ENCODE measurements at places on chromosomes 7 and 10.
A peak's percentile ranks its signal among the peaks of the same experiment; 100 is the strongest.

DNA sequence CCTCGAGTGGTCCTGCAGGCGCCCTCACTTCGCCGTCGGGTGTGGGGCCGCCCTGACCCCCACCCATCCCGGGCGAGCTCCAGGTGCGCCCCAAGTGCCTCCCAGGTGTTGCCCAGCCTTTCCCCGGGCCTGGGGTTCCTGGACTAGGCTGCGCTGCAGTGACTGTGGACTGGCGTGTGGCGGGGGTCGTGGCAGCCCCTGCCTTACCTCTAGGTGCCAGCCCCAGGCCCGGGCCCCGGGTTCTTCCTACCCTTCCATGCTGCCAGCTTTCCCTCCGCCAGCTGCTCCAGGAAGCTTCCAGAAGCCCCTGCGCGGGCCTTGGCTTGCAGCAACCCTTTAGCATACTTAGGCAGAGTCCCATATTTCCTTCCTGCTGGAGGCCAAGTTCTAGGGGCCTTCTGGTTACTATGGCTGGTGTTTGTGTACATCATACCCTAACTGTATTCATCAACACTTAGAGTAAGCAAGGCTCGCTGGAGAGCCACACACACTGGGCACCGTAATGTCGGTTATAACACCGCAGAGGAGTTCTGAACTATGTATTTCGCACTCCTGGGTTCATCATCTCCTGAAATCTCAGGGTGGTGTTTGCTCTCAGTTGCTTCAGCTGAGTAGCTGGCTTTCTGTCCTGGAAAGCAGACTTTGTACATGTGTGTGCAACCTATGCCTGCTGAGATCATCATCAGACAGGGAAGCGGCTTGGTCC, 471 bp downstream of the MGMT start:
- no peak for DNase-seq

GRCh38 chr10:14588084-14588937, 186.4 kb downstream of the FAM107B start:
- peak; percentile 93 for DNase-seq

DNA sequence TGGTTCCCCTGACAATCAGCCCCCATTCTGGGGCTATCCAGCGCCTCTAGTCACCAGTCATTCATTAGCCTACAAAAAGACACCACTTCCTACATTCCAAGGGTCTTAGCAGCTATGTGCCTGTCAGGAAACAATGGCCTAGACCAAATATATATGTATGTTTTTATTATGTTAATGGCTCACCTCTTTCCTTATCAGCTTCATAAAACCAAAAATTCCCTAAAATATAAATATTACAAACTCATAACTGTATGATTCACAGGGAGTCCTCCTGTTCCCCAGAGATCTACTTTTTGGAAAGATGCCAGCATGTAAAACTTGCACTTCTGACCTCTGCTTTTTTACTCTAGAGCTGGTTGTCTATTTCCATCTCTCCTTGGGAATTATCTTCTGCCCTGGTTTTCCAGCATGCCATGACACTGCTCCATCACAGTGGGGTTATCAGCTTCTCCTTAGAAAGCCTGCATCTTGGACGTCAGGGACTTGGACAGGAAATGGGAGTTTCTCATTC, 79.2 kb downstream of the ABCA13 start:
- peak; percentile 18 for DNase-seq

DNA sequence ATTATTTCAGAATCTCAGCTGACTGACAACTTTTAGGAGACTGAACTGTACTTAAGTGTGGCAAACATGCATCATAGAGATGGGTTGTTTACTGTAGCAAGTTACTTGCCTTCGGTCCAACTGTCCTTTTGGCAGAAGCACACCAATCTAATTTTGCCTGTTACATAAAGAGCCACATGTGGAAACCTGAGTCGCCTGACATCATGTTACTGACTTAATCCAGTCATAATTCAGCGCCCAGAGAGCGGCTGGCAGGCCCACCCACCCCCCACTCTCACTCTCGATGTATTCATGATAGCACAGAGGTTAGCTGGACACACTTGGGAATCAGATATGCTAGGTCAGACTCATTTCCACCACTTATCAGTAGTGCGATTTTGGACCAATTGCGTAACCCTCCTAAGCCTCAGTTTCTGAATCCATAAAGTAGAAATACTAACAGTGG, 57.3 kb upstream of the CAPZA2 start:
- no peak for DNase-seq

DNA sequence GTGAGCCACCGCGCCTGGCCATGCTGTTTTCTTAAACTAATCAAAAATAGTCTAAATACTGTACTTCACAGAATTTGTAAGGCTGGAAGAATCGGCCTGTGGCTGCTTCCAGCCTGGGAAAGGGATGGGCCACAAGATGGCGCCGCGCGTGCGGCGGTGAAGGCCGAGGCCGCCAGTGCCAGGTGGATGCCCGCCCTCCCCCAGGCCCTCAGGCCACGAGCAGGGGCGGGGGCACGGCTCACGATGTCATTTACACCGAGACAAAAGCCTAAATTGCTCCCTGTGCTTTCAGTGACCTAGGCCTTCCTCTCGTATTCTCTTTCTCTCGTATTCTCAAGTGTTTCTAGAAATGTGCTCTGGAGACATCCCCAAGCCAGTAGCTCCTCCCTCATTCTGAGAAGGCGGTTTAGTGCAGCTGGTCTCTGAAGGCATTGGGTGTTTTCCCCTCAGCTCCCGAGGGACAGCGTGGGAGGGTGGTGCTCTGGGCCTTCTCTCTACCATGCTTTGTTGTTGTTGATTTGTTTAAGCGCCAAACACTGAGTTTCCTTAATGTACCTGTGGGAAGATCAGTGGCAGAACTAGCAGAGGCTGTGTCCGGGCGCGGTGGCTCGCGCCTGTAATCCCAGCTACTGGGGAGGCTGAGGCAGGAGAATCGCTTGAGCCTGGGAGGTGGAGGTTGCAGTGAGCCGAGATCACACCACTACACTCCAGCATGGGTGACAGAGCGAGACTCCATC, 68.4 kb downstream of the CDC123 start:
- DNase-seq = peak; percentile 36

- DNase-seq = no peak
Measured at GRCh38 chr7:130734815-130735716, 1.1 kb upstream of the KLF14 start.

- no peak for DNase-seq
Measured at GRCh38 chr10:19046679-19047078, 1.9 kb upstream of the MALRD1 start.

- peak; percentile 42 for DNase-seq
Measured at GRCh38 chr10:70758757-70759514, 26.2 kb downstream of the TBATA start.

DNA sequence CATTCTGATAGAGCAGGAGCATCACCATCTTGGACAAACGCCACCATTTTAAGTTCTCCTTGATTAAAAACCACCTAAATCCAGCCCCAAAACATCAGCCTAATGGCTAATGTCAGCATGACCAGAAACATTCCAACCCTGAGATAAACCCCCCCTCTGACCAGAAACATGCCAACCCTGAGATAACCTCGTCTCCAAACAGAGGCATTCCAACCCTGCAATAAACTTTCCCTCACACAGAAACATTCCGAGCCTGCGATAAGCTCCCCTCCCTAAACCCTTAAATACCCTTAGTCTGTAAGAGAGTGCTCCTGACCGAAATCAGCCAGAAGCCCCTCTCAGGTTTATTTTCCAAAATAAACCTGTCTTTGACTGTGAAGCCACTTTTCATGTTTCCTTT, 76.5 kb downstream of the ADARB2 start:
- no peak for DNase-seq

DNA sequence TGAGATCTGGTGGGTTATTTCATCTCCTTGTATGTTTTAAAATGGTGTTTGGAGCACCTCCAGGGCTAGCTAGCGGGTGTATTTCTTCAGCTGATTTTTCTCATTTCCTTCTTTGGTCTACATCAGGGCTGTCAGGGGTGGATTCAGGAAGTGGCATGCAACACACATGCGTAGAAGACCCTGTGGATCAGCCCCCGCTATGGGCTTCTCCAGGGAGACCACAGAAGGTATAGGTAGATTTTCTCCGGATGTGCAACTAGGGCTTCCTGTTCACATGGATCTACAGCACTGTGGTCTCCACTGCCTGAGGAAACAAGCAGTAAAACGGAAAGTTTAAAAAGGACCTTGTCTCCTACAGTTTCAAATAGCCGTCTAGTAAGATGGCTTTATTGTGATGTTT, 10.4 kb downstream of the NUB1 start:
- DNase-seq = no peak

Measured in fibroblast of skin of left quadriceps (primary cell).